ENCODE measurements at places on chromosomes 7 and 10.

DNA sequence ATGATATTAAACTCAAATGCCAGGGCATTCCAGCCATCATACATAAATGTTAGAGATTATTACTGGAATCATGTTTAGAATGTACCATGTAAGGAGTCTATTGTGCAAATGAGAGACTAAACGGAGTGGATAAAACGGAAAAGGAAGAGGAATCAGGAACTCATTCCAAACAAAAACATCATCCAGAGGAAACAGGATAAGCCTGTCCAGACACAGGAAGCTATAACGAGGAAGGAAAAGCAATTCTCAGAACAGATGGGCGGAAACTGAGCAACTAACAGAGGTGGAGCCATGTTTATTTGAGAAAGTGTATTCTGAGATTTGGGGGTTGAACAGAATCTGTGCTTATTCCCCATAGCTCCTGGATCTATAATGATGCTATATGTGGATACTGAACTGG lies 52.3 kb upstream of the TRIM24 start:
- no peak for DNase-seq

- no peak for DNase-seq
Measured at GRCh38 chr7:17745610-17746009, 194.7 kb downstream of the SNX13 start.

DNA sequence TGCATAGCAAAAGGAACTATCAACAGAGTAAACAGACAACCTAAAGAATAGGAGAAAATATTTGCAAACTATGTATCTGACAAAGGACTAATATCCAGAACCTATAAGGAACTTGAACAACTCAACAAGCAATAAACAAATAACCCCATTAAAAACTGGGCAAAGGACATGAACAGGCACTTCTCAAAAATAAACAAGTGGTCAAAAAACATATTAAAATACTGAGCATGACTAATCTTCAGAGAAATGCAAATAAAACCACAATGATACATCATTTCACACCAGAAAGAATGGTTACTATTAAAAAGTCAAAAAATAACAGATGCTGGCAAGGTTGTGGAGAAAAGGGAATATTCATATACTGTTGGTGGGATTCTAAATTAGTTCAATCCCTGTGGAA lies 17.1 kb downstream of the MAGI2 start:
- DNase-seq, result no peak

GRCh38 chr10:119431034-119431772 lies 111.3 kb downstream of the RGS10 start:
- DNase-seq, result no peak

DNA sequence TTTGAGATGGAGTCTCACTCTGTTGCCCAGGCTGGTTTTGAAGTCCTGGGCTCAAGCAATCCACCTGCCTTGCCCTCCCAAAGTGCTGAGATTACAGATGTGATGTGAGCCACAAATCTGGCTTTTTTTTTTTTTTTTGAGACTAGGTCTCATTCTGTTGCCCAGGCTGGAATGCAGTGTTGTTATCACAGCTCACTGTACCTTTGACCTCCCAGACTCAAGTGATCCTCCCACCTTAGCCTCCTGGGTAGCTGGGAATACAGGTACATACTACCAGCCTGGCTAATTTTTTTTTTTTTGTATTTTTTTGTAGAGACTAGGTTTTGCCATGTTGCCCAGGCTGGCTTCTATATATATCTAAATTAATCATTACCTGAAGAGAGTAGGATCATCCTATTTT lies 62.4 kb downstream of the HIF1AN start:
- DNase-seq, result no peak

DNA sequence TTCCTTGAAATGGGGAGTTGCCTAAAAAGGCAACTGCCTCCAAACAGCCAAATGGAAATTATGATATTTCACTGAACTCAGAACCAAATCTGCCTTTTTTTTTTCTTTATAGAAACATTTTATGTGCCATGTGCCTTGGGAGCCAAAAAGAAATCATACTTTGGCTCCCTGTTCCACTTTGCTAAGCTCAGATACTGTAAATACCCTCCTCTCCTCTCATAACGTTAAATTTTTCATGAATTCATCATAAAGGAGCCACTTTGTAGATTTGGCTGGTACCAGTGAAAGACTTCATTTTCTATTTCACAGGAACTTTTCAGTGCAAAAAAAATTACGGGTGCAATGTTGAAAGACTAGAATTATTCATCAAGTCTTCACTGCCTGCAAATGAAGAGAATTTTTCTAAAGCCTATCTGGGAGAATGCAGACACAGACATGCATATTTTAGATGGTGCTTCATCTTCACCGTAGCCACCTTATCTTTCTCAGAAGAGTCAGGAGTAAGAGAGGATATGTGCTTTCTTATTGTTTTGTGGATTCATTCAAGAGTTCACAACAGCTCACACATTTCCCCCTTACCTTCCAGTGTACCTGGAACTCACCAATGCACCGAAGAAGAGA lies 742.3 kb upstream of the GALNT17 start:
- DNase-seq, result no peak

Measured in left colon (tissue), 2 donors.